ENCODE measurements at places on chromosomes 4 and X.

DNA sequence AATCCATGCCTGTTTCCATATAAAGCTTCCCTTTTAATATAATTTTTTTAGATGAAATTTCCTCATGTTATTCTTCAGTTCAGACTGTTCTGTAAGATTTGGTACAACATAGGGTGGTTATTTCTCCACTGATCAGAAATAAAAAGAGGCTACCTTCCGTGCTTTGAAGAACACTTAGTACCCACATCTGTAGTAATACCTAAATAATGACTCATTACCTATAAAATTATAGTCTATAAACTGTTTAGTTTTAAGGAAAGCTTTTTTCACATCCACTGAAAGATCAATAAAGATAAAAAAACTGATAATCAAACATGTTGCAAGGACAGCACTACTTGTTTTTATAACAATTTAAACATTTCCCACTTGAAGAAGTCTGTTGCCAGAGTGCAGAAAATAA is 23.9 kb downstream of the TRPC3 start:
- no peak for DNase-seq

DNA sequence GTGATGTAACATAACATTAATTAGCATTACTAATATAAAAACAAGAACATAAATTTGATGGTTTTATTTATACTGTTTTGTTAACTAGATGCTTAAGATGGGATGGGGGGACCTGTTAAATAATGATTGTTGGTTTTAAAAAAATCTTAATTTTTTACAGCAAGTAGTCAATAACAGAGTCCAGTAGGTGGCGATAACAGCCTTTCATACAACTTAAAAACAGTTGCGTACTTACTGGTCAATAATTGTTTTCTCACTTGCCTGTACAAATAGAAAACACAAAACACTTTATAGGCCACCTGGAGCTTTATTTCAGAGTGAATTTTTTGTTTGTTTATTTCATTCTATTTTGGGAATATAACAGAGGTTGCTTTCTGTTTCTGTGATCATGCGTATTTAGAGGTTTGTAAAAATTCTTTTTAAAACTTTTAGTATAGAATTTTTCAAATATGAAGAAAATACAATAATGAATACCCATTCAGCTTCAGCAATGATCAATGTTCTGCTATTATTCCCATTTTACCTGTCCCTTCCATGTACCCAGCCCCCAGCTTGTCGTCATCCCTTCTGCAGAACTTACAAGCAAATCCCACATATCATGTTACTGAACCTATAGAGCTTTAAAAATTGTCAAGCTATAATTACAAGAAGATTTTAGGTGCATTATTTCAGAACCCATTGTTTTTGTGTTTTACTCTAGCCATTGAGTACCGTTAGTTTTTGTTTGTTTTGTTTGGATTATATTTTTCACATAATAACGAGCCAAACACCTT is 97.1 kb downstream of the MRPL1 start:
- peak; percentile 77 for DNase-seq

GRCh38 chrX:43559644-43560043 is 96.5 kb upstream of the MAOA start:
- DNase-seq: peak; percentile 70

GRCh38 chr4:123821861-123822260 is 425.3 kb downstream of the SPRY1 start:
- no peak for DNase-seq

GRCh38 chr4:168854350-168854921 is 155.6 kb downstream of the CBR4 start:
- no peak for DNase-seq

- DNase-seq: no peak
Observed at GRCh38 chr4:143712155-143712550, 11.7 kb upstream of the FREM3 start.

GRCh38 chr4:71913275-71913674 is 118.5 kb upstream of the NPFFR2 start:
- DNase-seq: no peak

DNA sequence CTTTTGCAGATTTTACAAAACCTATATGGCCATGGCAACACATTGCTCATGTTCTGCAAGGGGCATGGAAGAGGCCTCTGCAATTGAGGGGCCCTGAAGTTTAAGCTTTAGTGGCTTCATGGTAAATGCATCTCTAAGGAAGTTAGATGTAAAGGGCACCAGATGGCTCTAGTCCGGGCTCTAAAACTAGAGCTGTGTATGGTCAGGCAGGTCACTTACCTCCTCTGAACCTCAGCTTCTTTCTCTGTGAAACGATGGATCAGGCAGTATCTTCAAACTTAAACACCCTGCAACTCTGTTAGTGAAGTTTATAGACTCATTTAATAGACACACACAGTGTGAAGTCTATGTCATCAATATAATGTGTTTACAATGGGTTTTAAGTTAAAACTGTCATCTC is 10.0 kb downstream of the MAGEB17 start:
- no peak for DNase-seq

- no peak for DNase-seq
Observed at GRCh38 chrX:138964501-138964900, 253.0 kb upstream of the FGF13 start.

- no peak for DNase-seq
Observed at GRCh38 chrX:154357205-154357604, 17.2 kb downstream of the FLNA start.

GRCh38 chrX:49308604-49309269 is 5.3 kb downstream of the GAGE10 start:
- no peak for DNase-seq
